Urinary bladder (tissue), 4 donors: ENCODE measurements at places on chromosomes 7 and 10. TPM values are rescaled to one million over a fixed set of nuclear protein-coding genes. Genes with fewer than 3 reads are reported as not detected.

DNA sequence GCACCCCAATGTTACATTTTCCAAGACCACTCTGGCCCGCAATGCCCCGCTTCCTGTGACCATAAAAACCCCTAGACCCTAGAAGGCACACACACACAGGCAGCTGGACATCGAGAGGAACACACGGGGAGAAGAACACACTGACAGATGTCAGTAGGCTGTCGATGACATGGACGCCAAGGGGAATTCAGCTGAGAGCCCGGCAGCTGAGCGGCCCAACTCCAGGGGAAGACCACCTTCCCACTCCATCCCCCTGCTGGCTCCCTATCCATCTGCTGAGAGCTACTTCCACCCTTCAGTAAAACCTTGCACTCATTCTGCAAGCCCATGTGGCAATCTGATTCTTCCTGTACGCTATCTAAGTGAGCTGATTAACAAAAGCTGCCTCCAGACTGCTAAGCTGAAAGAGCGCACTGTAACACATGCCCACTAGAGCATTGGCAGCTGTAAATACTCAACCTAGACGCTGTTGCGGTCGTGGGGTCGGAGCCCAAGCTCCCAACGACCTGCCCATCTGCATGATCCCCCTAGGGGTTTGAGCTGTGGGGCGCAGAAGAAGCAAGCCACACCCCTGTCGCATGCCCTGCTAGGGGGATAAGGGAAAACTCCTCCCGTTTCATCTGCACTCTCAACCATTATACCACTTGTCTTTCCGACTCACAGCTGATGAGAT lies 843.6 kb upstream of the POT1 start:
- no peak for DNase-seq

DNA sequence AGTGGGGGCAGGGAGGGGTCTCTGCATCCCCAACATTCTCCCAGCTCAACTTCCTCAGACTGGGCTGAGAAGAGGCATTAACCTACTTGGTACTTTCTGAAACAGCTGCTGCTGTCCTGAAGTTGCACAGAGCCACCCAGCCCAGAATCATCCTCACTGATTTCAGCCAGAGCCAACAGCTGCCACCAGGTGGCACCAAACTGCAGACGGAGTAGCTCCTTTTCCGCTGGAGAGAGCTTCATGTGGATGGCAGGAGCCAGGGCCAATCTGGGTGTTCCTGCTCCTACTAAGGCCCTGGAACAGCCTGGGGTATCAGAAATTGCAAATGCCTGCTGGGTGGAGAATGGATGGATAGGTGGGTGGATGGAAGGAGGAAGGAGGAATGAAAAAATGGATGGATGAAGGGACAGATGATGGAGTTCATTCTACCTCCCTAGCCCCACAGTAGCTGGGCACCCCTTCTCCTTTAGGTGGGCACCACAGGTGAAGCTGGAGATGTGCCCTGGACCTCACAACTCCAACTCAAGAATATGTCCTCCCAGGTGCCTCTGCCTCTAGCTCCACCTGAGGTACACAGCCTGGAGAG lies 11.8 kb upstream of the DRGX start:
- no peak for DNase-seq

GRCh38 chr7:148698397-148699023 lies at the start of gene CUL1:
CUL1 (plus strand) TSS chr7:148698903; CDS start chr7:148730123, 31,220 bp downstream.
- no peak for DNase-seq

SPDYE2B gene
- not detected for total RNA-seq

CCDC3 gene
- total RNA-seq, result 22.5 TPM

AGMO gene
- total RNA-seq, result 1.1 TPM

DNA sequence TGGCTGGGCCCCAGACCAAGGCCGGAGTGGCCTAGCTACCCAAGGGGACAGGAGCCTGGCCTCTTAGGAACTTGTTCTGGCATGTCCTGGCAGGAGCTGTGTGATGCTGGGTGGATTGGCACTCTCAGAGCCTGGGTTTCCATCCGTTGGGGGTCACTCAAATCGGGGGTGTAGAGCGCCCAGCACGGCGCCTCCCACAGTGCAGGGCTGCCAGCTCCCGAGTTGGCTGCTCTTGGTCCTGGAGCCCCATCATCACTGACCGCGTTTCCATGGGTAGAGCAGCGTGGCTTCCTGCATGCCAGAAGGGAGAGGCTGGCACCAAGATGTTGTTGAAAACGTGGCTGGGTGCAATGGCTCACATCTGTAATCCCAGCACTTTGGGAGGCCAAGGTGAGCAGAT lies 70.3 kb downstream of the UNCX start:
- no peak for DNase-seq

DNA sequence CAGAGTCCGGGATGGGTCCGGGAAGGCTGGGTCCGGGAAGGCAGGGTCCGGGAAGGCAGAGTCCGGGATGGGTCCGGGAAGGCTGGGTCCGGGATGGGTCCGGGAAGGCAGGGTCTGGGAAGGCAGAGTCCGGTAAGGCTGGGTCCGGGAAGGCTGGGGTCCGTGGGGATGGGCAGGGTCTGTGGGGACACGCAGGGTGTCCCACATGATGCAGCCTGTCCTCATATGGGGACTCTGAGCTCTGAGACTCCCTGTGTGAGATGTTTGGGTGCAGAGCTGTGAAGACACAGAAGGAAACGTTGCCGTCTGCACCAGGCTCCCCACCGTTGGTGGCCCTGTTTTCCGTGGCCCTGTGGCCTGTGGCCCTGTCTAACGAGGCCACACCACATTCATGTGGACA lies 45.7 kb upstream of the ADGRA1 start:
- no peak for DNase-seq

DNA sequence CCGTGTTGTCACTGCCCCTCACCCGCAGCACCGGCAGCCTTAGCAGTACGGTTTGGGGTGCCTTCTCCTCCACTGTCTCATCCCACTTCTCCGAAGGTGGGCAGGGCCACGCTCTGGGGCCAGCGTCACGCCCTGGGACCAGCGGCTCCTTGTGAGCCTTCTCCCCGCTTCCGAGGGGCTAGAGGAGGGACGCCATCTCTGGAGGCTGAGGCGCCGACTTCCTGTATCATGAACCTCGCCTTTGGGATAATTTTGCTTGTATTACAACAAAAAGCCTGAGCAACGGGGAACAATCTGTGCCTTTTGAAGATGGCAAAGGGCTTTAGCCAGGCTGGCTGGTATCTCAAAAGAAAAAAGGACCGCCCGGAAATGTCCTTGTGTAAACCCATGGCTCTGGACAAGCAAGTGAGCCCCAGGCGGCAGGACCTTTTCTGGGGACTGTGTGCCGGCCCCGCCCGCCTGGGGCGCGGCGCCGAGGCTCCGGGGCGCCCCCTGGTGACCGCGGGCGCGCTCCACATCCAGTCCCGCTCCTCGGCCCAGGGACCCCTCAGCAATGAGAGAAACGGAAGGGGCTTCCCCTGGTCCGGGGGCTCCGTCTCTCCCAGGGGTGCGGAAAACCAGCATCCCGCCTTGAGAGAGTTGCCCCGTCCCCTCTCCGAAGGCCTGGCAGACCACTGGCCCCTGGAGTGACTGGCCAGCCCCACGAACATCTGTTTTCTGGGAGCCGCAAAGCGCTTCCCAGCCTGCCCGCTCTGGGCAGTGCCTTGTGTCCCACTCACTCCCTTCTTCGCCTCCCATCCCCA lies 3.8 kb downstream of the DEPP1 start:
- DNase-seq, result no peak

GIMAP5 gene
- 25.6 TPM for total RNA-seq

DNA sequence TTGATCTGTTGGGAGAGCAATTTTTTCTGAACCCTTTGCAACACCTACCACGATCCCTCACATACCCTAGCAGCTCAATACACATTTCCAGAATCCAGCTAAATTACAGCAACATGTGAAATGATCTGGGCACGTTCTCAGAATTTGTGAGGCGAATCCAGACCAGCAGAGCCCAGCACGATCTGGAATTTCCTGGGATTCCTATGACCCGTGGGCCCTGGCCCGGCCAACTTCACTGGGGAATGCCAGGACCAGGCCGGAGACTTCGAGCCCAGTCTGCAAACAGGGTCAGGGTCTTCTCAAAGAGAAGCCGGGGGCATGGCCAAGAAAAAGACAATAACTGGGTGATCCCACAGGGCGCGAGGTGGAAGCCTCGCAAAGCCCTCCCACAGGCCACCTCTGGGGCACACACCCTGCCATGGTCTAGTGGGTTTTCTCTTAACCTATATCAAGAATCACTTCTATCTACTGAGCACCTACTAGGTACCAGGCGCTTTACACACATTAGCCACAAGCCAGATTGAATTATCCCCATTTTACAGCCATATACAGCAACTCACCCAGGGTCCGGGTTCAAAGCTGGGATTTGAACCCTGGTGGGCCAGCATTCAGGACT lies 33.8 kb downstream of the FAM53B start:
- no peak for DNase-seq

DNA sequence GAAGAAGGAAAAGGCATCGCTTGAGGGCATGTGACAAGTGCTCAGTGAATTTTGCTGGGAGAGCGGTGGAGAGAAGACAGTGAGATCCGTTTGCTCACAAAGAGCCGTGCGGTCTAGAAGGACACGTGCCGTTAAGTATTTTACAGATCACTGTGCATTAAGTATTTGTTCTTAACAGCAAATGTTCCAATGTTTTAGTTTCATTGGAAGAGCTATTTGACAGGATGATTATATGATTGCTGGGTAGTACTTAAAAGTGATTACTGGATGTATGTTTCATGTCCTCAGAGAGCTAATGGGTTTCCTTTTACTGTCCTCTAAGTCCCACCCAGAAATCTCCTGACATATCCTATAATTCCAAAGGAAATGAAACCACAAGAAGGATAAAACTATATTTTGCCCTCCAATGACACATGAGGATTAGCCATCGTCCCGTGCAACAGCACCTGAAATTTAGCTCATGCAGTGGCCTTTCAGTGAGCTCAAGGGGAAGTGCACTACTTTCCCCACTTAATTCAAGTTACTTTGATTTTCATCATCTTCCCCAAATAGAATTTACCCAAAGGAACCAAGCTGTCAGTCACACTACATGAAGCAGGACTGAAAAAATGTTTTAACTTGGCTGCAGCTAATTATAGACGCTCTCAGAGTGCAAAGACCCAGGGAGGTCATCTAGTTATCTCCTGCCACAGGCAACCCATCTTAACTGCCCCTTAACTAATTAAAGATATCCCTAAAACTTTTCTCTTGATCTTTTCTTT lies 80.3 kb downstream of the KLF6 start:
- no peak for DNase-seq

DNA sequence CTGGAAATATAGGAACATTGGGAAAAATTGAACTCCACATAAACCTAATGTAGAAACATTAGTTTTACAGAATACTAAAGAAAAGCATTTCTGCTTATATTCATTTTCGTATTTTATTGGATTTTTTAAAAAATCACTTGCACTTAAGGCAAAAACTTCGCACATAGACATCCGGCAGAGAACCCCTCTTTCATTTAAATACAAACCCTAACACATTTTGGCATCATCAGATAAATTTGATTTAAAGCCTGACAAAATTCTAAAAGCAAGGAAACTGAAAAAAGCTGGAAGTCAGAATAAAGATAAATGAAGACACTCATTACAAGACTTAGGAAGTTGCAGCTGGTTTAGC lies 396 bp upstream of the EXOC4 start:
- DNase-seq, result no peak

GRCh38 chr7:158395780-158396278 lies 191.8 kb downstream of the PTPRN2 start:
- DNase-seq, result no peak

TRIM50 gene
- 0.21 TPM for total RNA-seq

GRCh38 chr7:18829858-18830285 lies 287.6 kb downstream of the TWIST1 start:
- no peak for DNase-seq

TBC1D12 gene
- 52.9 TPM for total RNA-seq

C10orf90 gene
- total RNA-seq, result 0.85 TPM

HOXA4 gene
- total RNA-seq, result 1.0 TPM

BRI3 gene
- 20.8 TPM for total RNA-seq

- DNase-seq, result no peak
Observed at GRCh38 chr7:3128857-3129490, 85.3 kb upstream of the CARD11 start.

ADARB2 gene
- total RNA-seq, result 0.26 TPM

CFAP70 gene
- 2.2 TPM for total RNA-seq

- no peak for DNase-seq
Observed at GRCh38 chr10:119221666-119222065, 14.3 kb downstream of the GRK5 start.

DNA sequence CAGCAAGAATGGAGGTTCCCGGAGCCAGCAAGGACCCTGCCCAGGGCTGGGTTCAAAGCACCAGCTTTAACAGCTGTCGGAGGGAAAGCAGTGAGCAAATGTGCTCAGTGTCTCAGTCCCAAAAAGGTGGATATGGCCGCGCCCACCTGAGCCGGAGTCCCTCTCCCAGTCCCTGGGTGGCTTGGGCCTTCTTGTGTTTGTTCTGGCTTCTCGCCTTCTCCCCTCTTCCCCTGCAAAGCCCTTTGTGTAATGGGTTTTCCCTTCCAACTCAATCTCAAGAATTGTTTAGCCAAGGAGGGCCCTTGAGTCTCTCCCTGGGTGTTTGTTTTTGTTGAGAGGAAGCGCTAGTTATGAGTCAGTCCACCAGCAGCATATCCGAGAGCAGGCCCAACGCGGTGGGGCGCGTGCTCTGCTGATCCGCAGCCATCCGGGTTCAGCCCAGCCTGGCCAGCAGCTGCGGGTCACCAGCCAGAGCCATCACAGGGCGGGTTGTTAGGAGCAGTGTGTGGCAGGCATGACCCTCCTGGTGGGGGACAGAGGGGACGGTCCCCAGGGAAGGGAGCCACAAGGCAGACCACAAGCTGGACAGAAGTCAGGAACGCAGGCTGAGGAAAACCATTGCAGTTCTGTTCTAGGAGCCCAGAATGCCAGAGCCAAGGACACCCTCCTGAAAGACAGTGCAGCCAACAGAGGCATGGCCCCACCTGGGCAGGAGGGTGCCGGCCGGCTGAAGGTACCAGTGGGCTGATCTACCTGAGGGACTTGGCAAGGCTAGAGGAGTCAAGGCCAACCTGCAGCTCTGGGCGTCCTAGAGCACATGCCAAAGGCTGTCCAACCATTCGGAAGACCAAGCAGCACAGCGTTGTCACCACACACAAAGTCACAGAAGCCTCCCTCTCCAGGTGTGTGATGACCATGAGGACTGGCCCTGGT lies 21.3 kb downstream of the CALML3 start:
- DNase-seq, result no peak

ADAP1 gene
- 11.7 TPM for total RNA-seq

PPIA gene
- total RNA-seq, result 1,408 TPM

KLF14 gene
- 0.32 TPM for total RNA-seq

FAM170B gene
- not detected for total RNA-seq

GTF2I gene
- total RNA-seq, result 283 TPM

GRCh38 chr7:64996305-64996704 lies 5.5 kb upstream of the ZNF117 start:
- no peak for DNase-seq

OR2A12 gene
- not detected for total RNA-seq

DNA sequence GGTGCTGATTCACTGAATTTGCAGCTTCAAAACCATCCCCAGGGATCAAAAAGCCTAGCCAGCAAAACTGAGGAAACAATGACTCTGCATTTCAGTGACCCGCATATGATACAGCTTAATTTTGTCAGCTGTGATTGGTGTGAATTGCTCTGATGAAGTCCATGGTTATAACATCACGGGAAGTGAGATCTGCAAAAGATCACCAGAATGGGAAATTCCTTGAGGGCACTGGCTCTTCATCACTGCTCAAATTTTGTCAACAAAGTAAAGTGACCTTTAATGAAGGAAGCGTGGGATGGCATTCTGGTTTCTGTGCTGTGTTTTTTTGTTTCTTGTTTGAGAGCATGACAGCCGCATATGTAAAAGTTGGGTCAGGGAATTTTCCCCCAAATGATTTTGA lies 745.9 kb downstream of the GATA3 start:
- no peak for DNase-seq
